ENCODE measurements at places on chromosomes 3 and 15.

DNA sequence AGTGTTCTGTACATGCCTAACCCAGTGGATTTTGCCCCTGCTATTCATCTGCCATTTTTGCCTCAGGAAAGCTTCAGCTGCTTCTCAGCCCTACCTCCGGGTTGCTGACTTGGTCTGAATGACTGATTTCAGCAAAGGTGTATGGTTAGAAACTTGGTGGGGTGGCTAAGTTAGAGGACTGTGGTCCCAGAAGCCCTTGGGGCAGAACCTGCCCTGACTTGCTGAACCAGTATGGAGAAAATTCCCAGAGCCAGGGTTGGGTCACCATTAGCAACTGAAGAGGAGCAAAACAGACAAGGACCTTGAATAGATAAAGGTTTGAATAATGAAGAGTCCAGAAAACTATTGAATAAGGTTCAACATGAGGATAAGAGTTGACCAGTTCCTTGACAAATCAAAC, 6.1 kb upstream of the WWTR1 start:
- DNase-seq = no peak

DNA sequence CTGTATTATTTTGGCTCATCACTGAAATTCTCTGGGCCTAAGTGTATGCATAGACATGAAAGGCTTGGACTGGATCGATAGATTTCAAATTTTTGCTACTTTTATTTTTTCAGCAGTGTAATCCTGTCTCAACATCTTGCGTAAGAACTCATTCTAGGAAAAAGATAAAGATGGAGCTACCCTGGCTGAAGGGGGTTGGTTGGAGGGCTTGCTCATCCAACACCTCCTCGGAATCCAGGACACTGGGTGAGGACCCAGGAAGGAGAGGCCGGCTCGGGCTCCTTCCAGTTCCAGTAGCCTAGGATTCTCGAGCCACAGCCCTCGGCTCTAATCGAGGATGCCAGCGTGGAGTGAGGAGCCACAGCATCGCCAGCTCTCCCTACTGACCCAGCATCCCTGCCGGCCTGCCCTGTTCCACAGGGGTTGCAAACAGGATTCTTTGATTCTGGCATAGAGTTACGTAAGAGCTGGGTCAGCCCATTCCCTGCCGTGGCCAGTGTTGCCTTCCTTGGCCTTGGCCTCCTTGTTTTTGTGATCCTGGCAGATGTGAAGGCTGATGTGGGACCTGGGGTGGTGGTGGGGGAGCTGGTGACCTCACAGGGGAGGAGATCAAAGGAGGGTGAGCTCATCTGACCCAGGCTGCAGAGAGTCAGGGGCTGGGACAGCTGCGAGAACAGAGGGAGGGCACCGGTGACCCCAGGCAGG, 149.5 kb downstream of the ALDH1A2 start:
- no peak for DNase-seq

DNA sequence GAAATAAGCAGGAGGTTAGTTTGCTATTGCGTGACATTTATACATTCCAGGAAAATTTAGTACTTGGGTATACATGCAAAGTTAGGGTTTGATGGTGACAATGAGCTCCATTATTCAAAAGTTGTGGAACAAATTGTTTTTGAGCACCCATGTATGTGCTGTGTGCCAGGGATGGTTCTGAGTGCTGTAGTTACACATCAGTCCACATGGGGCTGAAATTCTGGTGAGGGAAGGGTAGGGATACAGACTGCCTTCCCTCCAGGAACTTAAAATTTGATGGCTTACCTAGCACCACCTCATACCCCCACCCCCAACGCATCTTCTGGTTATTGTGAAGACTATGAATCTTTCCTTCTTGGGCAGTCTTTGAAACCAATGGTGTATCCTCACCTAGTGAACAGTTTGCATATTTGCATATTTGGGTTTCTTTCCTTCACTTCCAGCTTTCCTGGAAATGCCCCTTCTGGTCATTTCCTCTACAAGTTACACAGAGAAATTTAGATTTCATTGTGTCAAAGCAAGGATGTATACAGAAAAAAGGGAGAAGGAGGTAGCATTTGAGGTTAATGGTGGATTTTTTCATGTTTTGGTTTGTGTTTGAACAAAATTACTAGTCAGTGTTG, 222.0 kb upstream of the IL12A start:
- peak; percentile 72 for DNase-seq

- DNase-seq = no peak
Observed at GRCh38 chr3:62084558-62084957, 288.8 kb downstream of the FEZF2 start.

- DNase-seq = no peak
Observed at GRCh38 chr3:48661501-48662144, 1.1 kb downstream of the CELSR3 start.

DNA sequence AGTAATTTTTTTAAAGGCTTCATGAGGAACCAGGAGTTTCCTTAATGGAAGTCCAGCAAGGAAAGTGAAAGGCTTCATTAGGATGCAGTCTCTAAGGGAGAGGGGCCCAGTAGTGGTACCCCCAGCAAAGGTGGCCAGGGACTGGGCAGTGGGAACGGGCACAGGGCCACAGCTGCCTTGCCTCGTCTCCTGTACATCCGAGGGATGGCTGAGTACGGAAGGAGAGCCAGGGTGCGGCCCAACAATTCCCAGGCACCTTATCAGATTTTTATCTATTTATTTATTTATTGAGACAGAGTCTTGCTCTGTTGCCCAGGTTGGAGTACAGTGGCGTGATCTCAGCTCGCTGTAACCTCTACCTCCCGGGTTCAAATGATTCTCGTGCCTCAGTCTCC, 14.5 kb downstream of the SEMA3G start:
- no peak for DNase-seq

- DNase-seq = no peak
Observed at GRCh38 chr3:105199217-105199616, 167.5 kb upstream of the ALCAM start.

Measured in foreskin fibroblast (primary cell).